ENCODE measurements at places on chromosomes 4 and X.

DNA sequence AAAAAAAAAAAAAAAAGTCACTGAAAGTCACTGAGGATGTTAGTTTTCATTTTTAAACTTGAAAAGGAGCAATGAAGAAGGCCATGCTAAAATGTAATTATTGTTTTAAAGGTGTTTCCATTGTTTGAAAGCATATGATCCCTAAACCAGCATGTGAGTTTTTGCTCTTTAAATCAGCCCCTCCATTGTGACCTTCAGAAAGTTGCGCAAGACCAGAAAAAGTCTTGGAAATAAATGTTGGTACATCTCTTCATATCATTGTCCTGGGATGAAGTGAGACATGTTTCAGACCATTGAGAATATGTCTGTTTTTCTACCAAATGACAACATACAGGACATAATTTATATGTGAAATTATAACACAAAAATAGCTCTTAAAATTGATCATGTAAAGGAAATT is 150.6 kb downstream of the GPM6A start:
- no peak for DNase-seq

DNA sequence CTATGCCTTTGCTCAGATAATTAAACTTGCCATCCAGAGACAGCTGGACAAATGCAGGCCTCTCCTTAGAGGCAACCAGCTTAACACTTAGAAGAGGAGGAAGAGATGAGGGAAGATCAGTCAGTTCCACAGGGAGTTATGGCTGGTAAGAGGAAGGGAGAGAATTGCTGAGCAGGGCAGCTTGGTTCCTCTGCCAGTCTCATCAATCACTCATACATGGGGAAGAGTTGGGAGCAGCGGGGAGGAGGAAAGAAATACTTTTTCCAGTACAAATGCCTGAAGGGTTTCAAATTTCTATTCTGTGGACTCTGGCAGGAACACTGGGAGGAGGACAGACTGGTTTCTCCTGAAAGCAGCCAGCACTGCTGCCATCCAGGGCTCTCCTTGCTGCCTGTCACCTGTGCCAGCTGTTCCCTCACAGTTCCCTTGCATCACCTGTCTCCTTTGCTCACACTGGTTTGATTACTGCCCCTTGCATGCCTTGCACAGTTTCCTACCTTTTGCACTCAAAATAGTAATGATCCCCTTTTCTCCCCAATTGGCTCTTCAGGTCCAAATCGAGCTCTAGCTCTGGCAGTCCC is 59.5 kb downstream of the PGRMC2 start:
- DNase-seq: no peak

GRCh38 chrX:64977051-64977450 is 801 bp upstream of the ZC4H2 start:
- no peak for DNase-seq

GRCh38 chr4:121221608-121222007 is 57.5 kb upstream of the TNIP3 start:
- no peak for DNase-seq

- no peak for DNase-seq
Measured at GRCh38 chr4:10161146-10161545, 44.5 kb upstream of the WDR1 start.

DNA sequence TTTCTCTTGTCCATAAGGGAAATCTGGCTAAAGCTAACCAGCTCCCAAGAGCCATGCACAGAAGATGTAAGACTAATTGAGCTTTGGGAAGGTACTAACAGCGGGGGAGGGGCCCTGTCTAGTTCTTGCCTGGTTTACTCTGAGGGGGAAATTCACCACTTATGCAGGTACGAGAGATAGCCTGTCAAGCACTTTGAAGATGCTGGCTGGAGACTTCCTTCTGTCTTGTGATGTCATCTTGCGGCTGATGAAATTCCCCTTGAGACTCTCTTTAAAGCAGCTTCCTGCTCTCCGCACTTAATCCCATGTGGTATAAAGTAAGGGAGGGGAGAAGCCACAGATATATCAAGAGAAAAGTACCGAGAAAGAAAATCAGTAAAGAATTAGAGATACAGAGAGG is 345.3 kb downstream of the MAPK10 start:
- no peak for DNase-seq

DNA sequence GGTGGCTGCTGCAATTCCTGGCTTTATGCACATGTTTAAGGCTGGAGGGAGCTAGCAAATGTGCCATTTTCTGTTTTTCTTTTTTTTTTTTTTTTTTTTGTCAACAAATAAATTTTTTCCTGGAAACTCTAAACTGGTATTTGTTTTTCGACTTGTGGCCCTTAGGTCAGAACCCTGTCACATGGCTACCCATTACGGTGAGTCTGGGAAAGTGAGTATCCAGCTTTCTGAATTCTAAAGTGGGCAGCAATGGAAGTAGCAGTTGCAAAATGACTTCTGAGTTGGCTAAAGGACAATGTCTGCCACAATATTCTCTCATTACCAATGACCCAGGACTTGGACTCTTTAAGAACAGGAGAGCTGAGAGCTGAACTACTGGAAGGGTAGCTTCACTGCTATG is 225.1 kb upstream of the CENPE start:
- no peak for DNase-seq

Data from activated effector memory CD4-positive, alpha-beta T cell treated with Interleukin-2 at 50 U/mL for 16 hours (primary cell).